ENCODE measurements at places on chromosomes 7 and 10.

DNA sequence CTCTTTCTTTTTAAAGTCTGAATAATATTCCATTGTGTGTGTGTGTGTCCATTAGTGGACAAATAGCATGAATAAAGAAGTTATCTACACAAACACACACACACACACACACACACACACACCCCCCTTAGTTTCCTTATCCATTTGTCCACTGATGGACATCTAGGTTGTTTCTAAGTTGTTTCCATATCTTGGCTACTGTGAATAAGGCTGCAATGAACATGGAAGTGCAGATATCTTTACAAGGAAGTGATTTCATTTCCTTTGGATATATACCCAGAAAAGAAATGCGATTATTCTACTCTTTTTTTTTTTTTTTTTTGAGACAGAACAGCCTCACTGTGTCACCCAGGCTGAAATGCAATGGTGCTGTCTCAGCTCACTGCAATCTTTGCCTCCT is 113.5 kb downstream of the MBL2 start:
- DNase-seq = no peak

DNA sequence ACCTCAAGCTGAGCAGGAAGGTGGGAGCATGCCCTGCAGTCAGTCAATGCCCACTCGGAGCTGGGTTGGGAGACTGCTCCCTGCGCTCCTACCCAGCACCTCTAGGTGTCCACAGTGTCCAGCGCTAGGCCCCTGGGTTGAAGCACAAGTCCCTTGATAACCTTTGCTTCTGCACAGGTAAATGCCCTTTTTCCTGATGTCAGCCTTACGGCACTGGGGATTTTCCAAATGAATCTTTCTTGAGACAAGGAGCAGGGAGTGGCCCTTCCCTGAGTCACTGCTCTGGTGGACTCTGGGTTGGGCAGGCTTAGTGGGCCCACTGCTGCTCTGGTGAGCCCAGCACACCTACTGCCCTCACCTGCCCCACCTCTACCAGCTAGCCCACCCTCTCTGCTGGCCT is 61.9 kb upstream of the OPN4 start:
- no peak for DNase-seq

- DNase-seq = no peak
Measured at GRCh38 chr7:127619681-127620405, 1.9 kb upstream of the PAX4 start.

- no peak for DNase-seq
Measured at GRCh38 chr10:43966571-43966965, 317.9 kb upstream of the ZNF32 start.

GRCh38 chr10:14276210-14276609 is 54.5 kb downstream of the FRMD4A start:
- no peak for DNase-seq

GRCh38 chr10:123241391-123242141 is 87.4 kb downstream of the BUB3 start:
- no peak for DNase-seq

- no peak for DNase-seq
Measured at GRCh38 chr7:79334334-79334733, 119.1 kb downstream of the MAGI2 start.

GRCh38 chr7:102120666-102121195 is 165.9 kb upstream of the SH2B2 start:
- DNase-seq = no peak

DNA sequence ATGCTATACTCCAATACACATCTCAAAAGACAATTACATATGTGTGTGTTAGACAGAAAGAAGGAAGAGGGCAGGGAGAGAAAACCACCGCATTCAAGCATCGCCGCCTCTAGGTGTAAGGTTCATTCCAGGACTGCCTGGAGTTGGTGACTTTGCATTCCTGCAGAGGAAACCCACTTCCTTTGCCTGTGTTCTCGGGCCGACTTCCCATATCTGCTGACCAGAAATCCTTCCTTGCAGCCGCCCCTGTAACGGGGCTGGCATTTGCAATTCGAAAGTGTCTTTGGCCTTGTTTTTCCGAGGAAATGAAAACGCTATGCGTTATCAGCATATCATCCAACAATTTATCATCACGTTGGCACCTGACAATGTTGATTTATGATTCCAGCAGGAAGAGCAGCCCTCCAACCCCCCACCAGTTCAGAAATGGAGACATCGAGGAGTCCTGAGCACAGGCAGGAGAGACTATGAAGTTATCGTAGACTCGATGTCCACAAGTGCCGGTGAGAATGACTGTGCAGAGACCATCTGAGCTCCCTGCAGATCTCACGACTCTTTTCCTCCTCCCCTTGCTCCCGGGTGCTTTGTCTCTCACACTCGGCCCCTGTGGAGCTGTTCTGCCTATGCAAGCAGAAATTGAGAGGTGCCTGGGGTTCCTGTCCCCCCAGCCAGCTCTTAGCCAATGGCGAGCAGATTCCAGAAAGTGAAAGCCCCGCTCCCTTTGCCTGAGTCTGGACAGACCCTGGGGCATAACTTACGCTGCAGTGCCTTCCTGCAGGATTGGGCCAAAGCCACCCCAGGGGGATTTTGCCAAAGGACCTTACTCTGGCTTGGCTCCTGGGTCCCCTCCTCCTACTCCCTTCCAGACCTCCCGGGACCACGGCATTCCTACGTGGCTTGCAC is 68.9 kb upstream of the FOXK1 start:
- peak; percentile 89 for DNase-seq

DNA sequence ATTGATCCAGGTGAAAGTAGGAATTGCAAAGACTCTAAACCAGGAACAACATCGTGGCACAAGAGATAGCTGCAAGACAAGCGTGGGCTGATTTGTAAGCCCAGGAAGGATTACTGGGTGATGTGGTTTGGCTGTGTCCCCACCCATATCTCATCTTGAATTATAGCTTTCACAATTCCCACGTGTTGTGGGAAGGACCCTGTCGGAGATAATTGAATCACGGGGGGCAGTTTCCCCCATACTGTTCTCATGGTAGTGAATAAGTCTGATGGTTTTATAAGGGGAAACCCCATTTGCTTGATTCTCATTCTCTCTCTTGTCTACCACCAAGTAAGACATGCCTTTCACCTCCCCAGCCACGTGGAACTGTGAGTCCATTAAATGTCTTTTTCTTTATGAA is 59.5 kb downstream of the ST8SIA6 start:
- no peak for DNase-seq

DNA sequence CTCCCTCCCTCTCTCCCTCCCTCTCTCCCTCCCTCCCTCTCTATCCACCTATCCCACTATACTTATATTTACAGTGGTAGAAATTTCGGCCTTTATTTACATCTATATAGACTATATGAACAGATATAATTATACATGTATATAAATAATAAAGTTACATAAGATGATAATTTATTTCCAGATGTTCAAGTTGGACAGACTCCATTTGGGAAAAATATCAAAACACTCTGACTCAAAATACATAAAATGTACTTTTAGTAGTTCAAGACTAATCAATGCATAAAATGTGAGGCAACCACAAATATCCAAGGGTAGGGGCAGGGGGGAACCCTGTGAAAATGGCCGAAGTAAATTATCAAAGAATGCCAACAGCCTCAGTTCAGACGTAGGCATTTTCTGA is 203.0 kb downstream of the FANK1 start:
- no peak for DNase-seq

- DNase-seq = no peak
Measured at GRCh38 chr7:54785261-54785660, 26.2 kb upstream of the SEC61G start.

All from KBM-7 (cell line).